Effector CD8-positive, alpha-beta T cell (primary cell): ENCODE measurements at places on chromosomes 7 and 10.
A peak's percentile ranks its signal among the peaks of the same experiment; 100 is the strongest.

DNA sequence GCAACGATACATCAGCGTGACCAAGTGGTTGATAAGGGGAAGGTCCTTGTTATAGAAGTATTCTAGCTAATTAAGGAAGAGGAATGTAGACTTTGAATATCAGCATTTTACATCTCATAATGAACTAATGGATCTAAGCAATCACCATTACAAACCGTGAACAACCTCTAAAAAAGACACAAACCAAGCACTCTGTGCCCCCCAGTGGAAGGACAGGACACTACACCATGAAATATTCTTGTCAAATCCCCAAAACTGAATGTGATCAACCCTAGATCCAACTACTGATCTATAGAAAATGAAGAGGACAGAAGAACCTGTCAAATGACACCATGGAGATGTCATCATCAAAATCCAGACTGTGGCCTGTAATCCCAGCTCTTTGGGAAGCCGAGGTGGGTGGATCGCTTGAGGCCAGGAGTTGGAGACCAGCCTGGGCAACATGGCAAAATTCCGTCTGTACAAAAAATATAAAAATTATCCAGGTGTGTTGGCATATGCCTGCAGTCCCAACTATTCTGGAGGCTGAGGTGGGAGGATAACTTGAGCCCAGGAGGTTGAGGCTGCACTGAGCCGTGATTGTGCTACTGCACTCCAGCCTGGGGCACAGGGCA lies 111.3 kb upstream of the CARD11 start:
- peak; percentile 42 for DNase-seq

- no peak for DNase-seq
Measured at GRCh38 chr10:133361227-133361626, 3.4 kb upstream of the FUOM start.

DNA sequence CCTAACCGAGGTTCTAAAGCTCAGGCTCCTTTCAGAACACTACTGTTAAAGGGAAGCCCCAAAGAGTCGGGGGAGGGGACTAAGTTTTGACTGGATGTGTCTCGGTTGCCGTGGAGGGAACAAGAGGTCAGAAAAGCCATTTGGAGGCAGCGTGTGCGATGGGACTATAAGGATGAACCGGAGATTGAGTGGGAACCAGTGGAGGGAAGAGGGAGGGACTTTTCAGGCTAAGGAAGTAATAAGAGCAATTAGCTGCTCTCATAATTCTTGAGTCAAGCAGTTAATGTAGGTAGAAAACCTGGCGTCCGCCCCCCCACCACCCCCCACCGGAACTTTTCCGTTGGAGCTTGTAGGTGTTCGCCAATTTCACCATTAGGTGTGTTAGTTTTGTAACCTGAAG lies 491 bp upstream of the AKAP9 start:
- no peak for DNase-seq

DNA sequence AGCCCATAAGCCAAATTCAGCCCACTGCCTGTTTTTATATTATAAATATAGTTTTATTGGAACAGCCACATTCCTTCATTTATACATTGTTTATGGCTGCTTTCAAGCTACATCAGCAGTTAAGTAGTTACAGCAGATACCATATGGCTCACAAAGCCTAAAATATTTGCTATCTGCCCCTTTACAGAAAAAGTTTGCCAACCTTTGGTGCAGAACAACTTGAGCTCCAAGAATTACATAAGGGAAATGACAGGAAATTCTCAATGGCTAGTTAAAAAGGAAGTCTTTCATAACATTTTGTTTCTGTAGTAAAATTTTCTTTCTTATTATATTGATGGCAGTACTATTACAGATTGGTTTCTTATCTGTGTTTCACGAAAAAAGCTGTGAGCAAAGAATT lies 59.3 kb downstream of the COL28A1 start:
- DNase-seq, result no peak

DNA sequence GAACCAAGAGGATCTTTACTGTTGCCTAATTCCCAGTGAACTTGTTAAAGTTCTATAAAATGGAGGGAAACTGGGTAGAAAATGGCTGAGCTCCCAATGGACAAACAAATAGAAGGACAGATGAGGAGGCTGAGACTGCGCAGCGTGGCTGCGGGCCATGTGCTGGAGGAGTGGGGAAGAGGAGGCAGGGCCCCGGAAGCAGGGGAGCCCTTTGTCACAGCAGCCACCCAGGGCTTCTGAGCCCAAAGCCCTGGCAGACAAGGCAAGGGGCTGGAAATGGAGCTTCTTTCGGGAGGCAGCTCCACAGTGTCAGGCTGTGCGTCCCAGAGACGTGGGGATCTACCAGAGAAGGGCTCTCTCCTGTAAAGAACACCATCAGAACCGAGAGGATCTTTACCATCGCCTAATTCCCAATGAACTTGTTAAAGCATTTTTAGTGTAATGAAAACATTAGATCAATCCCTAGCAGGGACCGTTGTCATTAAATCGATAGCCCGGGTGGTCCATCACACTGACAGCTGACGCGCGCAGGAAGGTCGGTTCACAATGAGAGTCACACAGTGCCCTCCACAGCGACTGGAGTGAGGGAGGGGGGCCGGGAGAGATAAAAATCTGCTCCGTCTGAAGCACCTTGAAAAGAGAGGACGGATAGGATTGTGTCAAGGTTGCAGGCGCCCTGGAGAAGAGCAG lies 14.0 kb upstream of the CNPY1 start:
- no peak for DNase-seq

DNA sequence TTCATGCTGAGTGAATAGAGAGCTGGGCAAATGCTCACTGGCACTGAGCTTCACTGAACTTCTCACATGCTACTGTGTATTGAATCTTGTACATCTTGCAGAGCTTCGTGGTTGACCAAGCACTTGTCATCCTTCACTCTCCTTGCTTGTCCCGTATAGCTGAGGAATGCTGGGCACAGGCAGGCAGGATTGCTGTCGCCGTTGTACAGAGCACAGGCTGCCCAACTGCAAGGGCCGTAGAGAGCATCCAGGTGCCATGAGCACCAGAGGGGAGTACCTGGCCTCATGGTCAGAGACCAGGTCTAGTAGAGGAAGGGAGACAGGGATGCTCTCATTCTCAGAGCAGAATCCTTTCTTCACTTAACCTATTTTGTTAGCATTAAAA lies 99.8 kb upstream of the RET start:
- DNase-seq, result no peak

DNA sequence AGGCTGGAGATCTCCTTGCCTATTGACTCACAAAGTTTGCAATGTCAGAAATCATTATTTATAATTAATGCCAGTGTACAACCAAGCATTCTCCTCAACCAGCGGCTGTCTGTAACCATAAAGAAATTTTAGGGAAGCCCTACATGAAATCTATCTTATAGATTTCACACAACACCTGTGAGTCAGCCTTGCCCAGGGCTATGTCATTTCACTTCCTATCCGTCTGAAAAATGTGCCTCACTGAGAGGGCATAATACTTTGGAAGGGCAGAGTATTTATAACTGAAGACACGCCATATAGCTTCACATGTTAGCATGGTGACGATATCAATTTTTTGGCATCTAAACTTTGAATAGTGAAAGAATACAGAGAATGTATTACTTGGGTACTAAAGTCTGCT lies 296.6 kb upstream of the ETV1 start:
- DNase-seq, result no peak

GRCh38 chr7:52720856-52721255 lies 314.6 kb upstream of the POM121L12 start:
- DNase-seq, result no peak

- no peak for DNase-seq
Measured at GRCh38 chr7:55366461-55367070, 1.4 kb downstream of the LANCL2 start.

- no peak for DNase-seq
Measured at GRCh38 chr7:150979713-150980390, 1.7 kb upstream of the KCNH2 start.

GRCh38 chr7:137992104-137992549 lies 9.8 kb downstream of the CREB3L2 start:
- no peak for DNase-seq

GRCh38 chr10:101525848-101526247 lies 62.2 kb downstream of the POLL start:
- no peak for DNase-seq

DNA sequence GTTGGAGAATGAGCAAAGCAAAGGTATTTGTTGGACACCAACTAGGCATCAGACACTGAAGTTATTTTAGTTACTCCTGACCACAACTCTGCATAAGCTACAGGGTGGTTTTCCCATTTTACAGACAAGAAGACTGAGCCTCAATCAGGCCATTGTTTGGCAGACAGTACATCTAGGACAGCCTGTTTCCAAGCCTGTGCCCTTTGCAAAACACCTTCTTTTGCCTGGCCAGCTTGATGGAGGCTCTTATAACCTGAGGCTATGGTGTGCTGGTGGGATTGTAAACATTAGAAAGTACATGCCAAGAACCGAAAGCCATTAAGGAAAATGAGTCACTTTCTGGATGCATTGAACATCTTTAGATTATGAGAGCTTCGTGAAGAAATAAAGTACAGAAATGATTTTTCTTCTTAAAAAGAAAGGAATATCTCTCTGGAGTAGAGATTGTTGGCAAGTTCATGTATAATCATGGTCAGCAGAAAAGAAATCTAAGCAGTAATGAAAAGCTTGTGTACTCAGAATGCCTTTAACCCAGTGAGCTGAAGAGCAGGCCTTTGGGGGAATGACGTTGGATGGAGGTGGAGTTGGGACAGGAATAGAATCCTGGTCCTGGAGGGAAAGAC lies 140.6 kb downstream of the KIAA1217 start:
- no peak for DNase-seq

- no peak for DNase-seq
Measured at GRCh38 chr7:50185208-50185607, 92.2 kb upstream of the ZPBP start.

GRCh38 chr7:158246960-158247673 lies 340.5 kb downstream of the PTPRN2 start:
- DNase-seq, result no peak

- no peak for DNase-seq
Measured at GRCh38 chr10:24303522-24304310, 94.8 kb downstream of the KIAA1217 start.

- no peak for DNase-seq
Measured at GRCh38 chr7:116113310-116113709, 82.7 kb upstream of the TFEC start.

DNA sequence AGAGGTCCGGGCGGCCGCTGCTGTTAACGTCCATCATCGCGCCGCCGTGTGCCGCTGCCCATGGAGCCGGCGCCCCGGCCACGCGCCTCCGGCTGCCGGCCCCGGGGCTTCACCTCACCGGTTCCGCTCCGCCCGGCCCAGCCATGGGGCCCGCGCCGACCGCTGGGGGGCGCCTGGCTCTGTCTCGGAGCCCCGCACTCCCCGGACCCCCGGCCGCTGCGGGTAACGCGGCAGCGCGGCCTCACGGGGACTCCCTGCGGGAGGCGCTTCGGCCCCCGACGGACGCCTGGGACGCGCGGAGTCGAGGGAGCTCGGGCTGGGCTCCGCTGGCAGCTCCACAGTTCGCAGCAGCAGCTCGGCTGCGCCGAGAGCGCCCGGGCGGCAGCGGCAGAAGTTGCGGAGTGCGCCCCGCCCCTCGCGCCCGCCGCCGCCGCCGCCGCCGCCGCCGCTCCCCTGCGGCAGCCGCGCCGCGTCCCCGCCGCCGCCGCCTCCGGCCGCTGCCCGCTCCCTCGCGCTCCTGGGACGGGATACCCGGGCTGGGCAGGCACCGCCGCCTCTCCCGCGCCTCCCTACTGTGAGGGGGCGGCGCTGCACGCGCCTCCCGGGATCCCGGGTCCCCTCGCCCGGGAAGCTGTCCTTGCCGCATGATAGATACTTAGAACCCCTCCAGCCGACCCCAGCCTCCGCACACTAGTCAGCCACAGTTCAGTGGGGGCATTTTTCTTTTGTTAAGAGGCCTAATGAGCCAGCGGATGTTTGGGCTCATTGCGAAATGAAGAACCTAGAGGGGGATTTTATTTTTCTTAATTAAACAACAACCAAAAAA lies at the start of gene HTR7:
TSS of gene HTR7 (minus strand) at position 405 of the 826 bp plus-strand sequence. CDS start at position 37, 368 bp downstream.
- DNase-seq, result peak; percentile 38

- DNase-seq, result no peak
Measured at GRCh38 chr7:87129848-87130247, 22.4 kb upstream of the DMTF1 start.

DNA sequence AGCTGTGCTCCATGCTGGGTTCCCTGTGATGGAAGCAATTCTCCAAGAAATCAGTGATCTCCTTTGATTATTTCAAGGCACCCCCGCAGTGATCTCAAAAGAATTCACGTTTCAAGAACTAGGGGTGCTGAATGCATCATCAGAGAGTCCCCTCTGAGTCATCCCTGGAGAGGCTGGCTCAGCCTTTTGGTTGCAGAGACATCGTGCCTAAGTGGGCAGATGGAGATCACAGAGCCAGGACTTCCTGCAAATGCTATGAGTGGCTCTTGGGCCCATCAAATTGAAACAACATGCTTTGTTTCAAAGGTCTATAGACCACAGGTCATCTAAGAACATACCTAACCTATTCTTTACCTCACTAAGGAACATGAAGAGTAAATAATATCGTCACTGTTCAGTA lies 41.5 kb upstream of the PLEKHA1 start:
- no peak for DNase-seq

- no peak for DNase-seq
Measured at GRCh38 chr7:128879939-128880746, 17.5 kb downstream of the ATP6V1F start.

- no peak for DNase-seq
Measured at GRCh38 chr10:88792661-88793060, 9.9 kb upstream of the LIPM start.

DNA sequence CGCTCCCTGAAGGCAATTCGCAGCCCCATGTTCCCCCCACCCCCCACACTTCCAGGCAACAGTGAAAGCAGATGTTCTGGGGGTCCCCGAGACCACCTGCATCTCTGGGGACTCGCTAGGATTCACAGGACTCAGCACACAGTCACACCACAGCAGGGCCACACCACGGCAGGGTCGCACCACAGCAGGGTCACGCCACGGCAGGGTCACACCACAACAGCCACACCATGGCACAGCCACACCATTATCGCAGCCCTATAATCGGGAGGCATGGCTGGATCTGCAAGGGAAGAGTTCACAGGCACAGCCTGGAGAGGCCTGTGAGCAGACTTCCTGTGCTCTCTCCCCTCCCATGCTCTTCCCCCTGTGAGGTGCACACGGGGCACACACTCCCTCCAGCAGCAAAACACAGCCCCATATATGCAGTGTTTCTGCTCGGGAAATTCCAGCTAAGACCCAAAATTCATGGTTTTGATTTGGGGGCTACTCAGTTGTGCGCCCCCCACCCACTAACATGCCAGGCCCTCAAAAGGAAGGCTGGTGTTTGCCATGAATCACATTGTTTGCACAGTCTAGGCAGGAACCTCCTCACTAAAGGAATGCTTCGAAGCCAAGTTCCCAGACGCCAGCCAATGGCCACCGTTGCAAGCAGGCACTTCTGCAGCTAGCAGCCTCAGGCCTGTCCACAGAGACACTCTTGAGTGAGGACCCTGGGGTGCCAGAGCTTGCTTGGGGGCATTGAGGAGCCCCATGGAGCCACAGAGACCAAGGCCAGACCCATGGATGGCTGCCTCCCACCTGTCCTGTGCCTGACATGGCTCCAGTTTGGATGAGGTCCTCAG lies 7.0 kb upstream of the DPYSL4 start:
- no peak for DNase-seq

GRCh38 chr7:143490717-143491306 lies 13.1 kb downstream of the TAS2R41 start:
- no peak for DNase-seq
